CD14-positive monocyte (primary cell): ENCODE measurements at places on chromosomes 16 and 17.
A peak's percentile ranks its signal among the peaks of the same experiment; 100 is the strongest.

- no peaks in the 10 kb centered on the region for H3K36me3 ChIP-seq
- H3K27me3 ChIP-seq = no peaks in the 10 kb centered on the region
- H3K27ac ChIP-seq = no peak overlapping the region
- DNase-seq = no peak
Measured at GRCh38 chr16:50884066-50884860, 142.4 kb downstream of the CYLD start.

GRCh38 chr16:66418165-66418962 lies 8.7 kb upstream of the BEAN1 start:
- H3K4me3 ChIP-seq = no peak overlapping the region
- H3K36me3 ChIP-seq = no peaks in the 10 kb centered on the region
- no peak overlapping the region for H3K27ac ChIP-seq
- no peak for DNase-seq
- peaks cover 31% of the 10 kb centered on the region for H3K27me3 ChIP-seq

DNA sequence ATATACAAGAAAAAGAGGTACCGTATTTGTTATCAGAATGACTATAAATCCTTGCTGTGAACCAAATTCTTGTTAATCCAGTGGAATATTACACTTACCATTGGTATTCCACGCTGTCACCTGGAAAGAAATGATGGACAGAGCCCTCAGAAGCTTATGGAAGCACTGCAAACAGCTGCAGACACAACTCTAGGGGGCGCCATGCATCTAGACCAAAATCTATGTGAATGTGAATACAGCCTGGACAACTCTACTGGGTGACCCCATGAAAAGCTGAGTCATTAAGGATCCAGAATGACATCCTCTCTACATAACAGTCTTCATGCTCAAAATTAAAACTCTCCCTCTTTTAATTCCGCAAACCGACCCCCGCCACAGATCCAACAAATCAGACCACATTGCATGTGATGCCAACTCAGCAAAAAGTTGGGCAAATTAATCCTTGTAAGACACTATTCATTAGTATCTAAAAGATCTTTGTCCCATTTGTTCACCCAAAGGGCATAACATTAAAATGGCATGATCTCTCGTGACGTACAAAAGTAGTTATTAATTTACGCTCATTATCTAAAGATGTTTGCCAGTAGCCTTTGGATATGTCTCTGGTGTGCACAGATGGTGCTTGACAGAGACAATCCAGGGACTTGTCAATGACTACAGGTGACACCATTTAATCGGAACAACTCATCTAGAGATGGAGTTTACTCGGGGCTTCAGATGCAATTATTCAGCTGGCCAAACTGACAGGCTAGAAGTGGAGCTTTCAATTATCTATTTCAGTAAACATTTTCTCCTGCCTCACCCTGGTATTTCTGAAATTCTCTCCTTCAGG lies 552.7 kb upstream of the PSMD7 start:
- no peaks in the 10 kb centered on the region for H3K4me1 ChIP-seq
- H3K27me3 ChIP-seq = no peaks in the 10 kb centered on the region
- H3K27ac ChIP-seq = no peak overlapping the region
- H3K4me3 ChIP-seq = no peak overlapping the region

- H3K27ac ChIP-seq = no peak overlapping the region
- no peak overlapping the region for H3K4me3 ChIP-seq
- no peaks in the 10 kb centered on the region for H3K4me1 ChIP-seq
- DNase-seq = peak; percentile 31
- no peaks in the 10 kb centered on the region for H3K27me3 ChIP-seq
Measured at GRCh38 chr16:66717112-66717675, 20.7 kb upstream of the CMTM4 start.
